Stimulated activated effector memory CD8-positive, alpha-beta T cell treated with anti-CD3 and anti-CD28 coated beads, Interleukin-12 subunit alpha, Interleukin-12 subunit beta, amount 100 ng/mL, for 72 hours (primary cell): ENCODE measurements at places on chromosomes 1 and 21.

DNA sequence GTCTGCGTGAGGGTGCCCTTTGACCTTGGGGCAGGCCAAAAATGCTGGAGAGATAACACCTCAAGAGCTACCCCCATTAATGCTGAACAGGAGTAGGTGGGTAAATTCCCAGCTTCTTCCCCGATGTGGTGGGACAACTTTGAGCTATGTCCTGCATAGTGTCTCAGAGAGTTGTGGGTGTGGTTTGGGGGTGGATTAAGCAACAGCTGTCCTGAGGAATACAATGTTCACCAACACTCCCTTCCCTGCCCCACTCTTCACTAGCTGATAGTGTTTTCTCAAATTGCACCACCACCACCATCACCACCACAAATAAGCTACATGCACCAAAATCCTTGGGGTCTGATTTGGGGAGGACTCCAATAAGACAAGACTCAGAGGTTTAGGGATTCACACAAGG lies 258.4 kb downstream of the HLX start:
- DNase-seq: no peak

GRCh38 chr1:159009704-159010361 lies at the start of gene IFI16:
Gene IFI16 (plus strand): TSS chr1:159009907. CDS start chr1:159014681, 4,774 bp downstream.
- peak; percentile 82 for DNase-seq

DNA sequence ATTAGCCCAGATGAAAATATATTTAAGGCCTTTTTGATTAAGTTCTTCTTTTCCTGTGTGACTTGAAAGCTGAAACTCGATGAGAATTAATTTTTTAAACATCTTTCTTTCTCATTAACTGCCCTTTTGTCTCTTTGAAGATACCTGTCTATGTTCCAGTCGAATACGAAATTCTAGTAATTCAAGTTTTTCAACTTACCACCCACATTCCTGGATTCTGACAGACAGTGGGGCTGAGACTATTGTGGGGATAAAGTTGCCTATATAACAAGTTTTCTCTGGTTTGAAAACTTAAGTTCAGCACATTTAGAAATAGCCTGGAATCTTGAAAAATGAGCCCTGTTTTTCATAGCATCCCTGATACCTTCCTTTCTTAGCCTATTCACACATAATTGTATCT lies 114.6 kb downstream of the NTNG1 start:
- no peak for DNase-seq

GRCh38 chr1:28886731-28887418 lies 27.5 kb upstream of the EPB41 start:
- DNase-seq: peak; percentile 95

DNA sequence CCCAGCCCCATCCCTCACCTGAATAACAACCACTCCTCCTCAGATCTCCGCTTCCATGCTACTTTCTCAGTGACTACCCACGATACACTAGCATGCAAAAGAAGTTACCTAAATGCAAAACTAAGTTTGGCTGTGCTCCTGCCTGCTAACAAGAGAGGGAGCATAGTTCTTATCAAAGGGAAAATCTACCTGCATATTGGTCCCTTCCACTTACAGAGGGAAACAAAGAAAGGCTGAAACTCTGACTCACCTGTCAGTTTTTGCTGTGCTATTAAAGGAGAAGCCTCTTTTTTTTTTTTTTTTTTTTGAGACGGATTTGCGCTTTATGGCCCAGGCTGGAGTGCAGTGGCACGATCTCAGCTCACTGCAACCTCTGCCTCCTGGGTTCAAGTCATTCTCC lies 43.8 kb upstream of the RAVER2 start:
- DNase-seq: no peak

DNA sequence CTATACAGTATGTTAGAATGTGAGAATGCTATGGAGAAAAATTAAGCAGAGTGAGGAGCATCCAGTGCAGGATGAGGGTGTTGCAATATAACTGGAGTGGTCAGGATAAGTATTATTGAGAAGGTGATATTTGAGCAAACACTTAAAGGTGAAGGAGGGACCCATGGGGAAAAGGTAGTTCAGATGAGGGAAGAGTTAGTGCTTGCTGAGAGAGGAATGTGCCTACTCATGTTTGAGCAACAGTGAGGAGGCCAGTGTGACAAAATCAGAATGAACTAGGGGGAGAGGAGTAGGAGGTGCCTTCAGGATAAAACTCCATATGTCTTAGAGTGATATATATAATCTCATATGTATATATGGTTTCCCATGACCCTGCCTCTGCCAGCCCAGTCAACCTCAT lies 6.2 kb upstream of the TRIM45 start:
- no peak for DNase-seq

DNA sequence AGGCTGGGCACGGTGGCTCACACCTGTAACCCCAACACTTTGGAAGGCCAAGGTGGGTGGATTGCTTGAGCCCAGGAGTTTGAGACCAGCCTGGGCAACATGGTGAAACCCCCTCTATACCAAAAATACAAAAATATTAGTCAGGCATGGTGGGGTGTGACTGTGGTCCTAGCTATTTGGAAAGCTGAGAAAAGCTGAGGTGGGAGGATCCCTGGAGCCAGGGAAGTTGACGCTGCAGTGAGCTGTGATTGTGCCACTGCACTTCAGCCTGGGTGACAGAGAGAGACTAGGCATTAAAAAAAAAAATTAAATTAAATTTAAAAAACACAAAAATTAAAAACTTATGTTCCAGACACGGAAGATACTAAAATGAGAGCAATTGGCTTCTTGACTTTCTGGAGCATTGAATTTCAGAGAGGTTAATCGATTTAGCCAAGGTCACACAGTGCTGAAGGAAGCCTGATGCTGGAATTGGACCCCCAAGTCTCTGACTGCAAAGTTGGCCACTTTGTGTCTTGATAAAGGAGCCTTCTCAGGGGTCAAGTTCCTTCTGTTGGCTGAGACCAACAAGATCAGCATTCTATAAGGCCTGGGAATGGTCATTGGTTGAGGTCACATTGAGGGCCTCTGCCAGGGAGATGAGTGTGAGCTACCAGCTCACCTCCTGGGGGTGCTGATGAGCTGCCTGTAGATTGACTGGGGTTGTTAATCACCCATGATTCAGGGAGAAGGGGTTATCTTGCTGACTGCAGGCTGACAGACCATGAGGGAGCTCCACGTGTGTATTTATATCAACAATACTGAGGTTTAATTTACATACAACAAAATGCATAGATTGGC lies 54.3 kb downstream of the RPS6KA1 start:
- peak; percentile 36 for DNase-seq

- DNase-seq: no peak
Observed at GRCh38 chr1:97202481-97203380, 481.1 kb downstream of the PTBP2 start.

DNA sequence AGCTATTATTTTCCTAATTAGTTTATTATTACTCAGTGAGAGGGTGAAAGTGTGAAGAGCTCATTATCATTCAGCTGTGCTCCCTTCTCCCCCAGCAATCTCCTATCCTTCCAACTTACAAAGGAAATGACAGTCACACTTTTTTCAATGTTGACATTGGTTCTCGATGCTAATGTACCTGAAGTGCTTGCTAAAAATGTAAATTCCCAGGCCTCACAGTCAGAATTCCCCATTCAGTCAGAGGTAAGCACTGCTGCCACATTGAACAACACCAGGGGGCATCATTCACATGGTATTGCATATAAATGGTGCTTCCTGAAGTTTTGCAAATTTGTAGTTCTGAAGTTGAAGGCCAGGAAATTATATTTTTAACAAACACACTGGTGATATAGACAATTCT lies 132.7 kb upstream of the FOXD3 start:
- no peak for DNase-seq

GRCh38 chr1:183597656-183598347 lies 7.5 kb upstream of the NCF2 start:
- DNase-seq: no peak

GRCh38 chr1:230753586-230754251 lies 6.5 kb downstream of the CAPN9 start:
- peak; percentile 7 for DNase-seq

DNA sequence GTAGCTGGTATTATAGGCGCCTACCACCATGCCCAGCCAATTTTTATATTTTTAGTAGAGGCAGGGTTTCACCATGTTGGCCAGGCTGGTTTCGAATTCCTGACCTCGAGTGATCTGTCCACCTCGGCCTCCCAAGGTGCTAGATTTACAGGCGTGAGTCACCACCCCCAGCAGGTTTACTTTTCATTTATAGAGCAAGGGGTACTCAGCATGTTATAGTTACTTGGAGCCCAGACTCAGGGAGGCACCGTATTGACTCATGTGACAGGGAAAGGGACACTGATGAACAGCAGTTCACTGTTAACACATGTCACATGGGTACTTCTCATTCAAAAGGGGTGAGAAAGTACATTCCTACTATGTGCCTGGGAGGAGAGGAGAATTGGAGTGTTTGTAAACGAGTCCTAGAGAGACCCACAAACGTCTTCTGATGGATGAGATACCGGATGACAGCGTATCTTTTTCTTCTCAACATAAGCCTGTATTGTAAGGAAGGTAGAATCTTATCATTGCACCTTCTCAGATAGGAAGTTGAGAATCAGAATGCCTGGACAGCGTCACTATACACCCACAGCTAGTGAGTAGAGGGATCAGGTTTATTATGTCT lies 510.0 kb downstream of the USP25 start:
- no peak for DNase-seq

DNA sequence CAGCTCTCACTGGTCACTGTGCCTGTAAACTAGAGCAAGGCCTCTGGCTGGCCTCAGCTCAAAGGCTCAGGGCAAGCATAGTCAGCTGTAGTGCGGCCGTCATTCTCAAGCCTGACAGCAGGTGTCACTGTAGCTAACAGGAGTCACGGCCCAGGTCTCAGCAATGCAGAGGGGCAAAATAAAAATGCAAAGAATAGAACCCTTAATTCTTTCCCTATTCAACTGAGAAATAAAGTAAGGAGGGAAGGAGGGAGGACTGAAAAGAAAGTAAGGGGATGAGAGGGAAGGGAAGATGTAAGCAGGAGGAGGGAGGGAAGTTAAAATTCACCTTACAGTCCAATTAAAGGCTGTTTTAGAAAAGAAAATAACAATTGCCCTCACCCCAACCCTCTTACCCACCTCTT lies 106.1 kb downstream of the KIAA0319L start:
- DNase-seq: peak; percentile 87

- no peak for DNase-seq
Observed at GRCh38 chr1:50836117-50836516, 124.0 kb downstream of the FAF1 start.

DNA sequence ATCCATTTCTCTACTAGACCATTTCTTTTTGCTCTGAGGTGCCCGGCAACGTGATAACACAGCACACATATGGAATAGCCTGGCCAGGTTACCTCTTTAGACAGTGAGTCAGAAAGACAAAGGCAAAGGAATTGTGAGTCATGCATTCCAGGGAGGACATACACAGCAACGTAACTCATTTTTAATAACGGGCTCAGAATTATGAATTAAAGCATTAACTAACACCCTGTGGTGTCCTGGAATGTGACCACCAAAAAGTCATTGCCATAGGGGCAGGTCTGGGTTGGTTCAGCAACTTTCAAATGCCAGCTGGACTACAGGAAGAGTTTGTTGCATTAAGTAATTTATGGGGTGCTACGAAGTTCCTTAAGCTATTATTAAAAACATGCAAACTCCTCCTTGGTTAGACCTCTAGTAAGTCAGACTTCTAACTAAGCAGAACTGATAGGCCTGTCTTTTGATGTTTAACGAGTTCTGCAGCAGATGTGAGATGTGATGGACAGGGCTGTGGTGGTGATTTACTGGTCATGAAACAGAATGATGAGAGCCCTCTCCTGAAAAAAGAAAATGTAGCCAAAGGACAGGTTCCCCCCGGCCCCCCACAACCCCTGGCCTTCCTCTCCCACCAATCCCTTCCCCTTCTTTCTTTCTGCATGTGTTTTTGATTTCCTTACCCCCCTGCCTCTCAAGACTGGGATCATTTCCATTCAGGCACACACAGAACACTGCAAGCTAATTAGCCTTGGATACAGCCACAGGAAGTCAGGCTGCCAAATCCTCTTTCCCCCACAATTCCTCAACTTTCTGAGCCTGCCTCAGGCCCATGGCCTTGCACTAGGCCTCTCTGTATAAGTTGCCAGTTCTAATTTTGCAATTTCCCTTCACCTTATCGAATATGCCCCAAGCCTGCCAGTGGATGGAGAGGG lies 88.9 kb upstream of the HAO2 start:
- no peak for DNase-seq

DNA sequence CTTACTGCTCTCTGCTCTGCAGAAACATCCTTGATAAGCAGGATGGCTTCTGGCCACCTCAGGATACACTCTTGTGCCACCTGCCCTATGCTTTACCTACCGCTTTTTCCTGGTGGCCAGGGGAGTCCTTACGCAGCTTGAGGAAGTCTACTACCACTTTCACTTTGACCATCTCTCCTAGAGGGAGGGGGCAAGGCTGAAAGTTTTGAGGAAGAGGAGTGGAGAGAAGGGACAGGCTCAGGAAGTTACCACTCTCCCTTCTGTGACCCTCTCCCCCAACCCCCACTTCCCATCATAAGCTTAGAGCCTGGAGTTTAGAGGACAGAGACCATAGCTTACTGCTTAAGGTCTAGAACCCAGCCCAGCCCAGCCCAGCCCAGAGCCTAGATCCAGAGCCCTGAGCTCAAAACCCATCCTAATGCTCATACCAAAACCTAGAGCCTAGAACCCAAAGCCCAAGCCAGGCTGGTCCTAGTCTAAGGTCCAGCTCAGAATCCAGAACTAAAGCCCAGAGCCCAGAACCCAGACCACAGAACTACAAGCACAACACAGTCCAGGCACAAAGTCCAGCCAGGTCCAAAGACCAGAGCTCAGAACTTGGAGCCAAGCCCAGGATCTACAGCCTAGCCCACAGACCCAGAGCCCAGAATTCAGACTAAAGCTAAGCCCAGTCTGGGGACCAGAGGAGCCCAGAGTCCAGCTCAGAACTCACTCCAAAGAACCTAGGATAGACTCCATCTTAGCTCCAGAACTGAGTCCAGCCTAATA lies 18.0 kb upstream of the MFSD2A start:
- DNase-seq: no peak

- DNase-seq: no peak
Observed at GRCh38 chr1:51303751-51304251, 26.6 kb downstream of the TTC39A start.

- no peak for DNase-seq
Observed at GRCh38 chr1:73593804-73594203, 604.2 kb downstream of the LRRIQ3 start.

DNA sequence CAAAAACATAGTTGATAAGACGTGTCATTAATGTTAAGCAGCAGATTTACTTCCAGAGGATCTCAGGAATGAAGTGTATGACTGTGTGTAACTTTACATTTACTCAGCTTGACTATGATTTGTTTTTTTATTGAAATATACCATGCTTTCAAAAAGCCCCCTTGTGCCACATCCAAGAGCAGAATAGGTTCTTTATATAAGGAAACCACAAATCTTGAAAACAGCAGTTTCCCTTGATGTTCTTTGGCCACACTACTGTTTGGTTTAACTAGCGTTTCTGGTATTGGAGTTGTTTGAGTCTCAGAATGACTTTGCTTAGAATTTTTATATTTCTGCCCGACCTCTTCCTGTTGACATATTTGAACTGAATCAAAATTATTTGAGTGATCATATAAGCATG lies 25.0 kb downstream of the LRRC8C start:
- DNase-seq: no peak

- DNase-seq: no peak
Observed at GRCh38 chr1:206471415-206471801, 1.1 kb downstream of the IKBKE start.

- no peak for DNase-seq
Observed at GRCh38 chr1:232728507-232729263, 76.5 kb upstream of the MAP10 start.
